ENCODE measurements at places on chromosomes 1 and 21. TPM values are rescaled to one million over a fixed set of nuclear protein-coding genes. Genes with fewer than 3 reads are reported as not detected.

Gene C1QC
- 76.9 TPM for total RNA-seq

DNA sequence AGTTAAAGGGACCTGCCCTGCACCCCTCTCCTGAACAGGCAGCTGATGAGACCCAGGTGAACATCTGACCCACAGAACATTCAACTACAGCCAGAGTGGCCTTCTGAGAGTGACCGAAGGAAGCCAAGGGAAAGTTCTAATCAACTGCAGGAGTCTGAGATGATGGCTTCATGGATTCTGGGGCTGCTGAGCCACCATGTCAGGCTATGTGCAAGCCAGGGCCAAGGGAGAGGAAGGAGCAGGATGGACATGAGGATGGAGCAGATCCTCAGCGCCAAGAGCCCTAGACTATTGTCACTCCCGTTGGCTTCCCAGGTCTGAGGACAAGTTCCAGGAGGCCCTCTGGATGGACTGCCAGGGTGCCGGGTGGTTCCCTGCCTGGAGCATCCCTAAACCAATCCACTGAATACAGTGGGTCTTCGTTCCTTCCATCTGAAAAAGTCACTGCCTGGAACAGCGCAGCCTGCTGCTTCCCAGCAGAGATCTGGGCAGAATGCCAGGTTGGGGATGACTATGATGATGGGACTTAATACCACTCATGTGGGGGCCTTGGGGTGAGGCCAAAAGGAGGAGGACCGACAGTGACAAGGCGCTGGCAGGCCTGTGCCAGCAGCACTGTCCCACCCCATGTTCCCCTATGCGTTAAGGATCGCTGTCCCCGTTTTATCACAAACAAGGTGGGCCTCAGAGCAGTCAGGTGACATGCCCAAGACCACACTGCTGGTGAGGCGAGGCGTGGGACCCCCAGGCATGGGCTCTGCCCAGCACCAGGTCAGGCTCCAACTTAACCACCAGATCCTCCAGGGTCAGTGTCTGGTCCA lies 19.8 kb downstream of the SPOCD1 start:
- H3K4me3 ChIP-seq = no peak overlapping the region
- H3K27ac ChIP-seq = no peak overlapping the region
- no peaks in the 10 kb centered on the region for H3K4me1 ChIP-seq
- DNase-seq = no peak
- no peaks in the 10 kb centered on the region for H3K36me3 ChIP-seq

DNA sequence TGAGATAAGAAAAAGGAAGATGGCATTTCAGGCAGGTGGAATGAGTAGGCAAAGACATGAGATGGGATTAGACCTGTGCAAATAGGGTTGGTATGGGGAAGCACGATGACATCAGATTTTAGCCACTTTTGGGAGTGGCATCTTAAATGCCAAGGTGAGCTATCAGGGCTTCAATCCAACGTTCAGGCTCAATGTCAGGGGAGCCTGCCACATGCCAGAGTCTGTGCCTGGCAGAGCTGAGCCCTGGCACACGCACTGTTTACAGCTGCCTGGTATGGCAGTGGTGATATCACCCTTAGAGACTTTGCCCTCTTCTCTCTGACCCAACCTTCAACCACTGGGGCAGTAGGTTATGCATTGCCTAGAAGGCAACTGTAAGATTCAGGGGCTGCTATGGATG lies 1.1 kb upstream of the GUCA2B start:
- no peak overlapping the region for H3K4me3 ChIP-seq
- no peak overlapping the region for H3K27ac ChIP-seq
- no peaks in the 10 kb centered on the region for H3K4me1 ChIP-seq
- DNase-seq = peak; percentile 70

DNA sequence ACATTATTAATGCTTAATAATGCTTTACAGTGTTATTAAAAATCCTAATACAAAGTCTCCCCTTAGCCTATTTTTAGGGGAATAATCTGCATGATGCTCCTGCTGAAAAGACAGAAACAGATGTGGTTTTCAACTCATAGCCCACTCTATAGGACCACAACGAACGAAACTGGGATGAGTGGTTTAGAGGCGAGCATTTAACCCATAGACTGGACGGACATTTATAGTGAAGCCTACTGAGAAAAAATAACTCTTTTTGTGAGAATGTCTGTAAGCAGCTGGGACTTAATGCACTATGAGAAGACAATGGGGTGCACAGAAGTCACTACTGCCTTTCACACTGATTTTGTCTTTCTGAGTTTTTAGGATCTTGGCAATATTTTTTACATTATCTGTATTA lies 1599.6 kb upstream of the B3GALT2 start:
- no peaks in the 10 kb centered on the region for H3K27me3 ChIP-seq
- DNase-seq = no peak
- H3K27ac ChIP-seq = no peak overlapping the region
